ENCODE measurements at places on chromosomes 6 and 20.

GRCh38 chr6:163892824-163893561 is 478.5 kb downstream of the QKI start:
- DNase-seq = no peak

DNA sequence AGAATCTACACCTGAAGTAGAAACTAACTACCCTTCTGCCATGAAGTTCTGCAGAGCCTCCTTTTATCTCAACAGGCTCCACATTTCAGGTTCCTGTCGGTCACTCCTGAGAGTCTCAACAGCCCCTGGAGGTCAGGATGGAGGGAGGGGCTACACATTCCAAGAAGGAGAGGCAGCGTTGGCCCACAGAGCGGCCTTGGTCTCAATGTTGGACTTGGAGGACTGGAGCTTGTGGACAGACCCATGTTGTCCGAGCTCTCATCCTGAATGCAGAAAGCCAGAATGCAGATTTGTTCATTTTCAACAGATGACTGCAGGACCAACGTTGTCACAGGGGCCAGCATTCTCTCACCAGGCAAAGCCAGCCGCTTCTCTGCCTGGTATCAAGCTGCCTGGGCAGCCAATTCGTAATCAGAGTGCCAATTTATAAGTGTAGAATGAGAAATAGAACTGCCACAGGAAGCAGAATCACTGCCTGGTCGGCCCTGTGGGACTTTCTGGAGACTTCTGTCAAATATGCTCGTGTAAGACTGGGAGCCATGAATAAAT is 212.5 kb upstream of the SNX9 start:
- no peak for DNase-seq

DNA sequence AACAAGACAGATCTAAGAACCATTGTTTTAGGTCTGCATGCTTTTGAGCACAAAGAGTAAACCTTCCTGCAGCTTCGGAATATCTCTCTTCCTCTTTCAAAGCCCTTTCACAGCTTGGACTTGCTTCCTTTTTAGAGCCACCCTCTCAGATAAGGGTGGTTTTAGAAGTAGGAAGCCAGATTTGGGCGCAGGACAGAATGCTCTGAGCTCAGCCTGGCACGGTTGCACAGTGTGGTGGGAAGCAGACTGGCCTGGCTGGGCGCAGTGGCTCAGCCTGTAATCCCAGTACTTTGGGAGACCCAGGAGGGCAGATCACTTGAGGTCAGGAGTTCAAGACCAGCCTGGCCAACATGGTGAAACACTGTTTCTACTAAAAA is 35.6 kb upstream of the PNRC1 start:
- DNase-seq = no peak

- DNase-seq = no peak
These were observed 119.1 kb downstream of the CHD6 start for GRCh38 chr20:41499064-41499463.

- no peak for DNase-seq
These were observed 106.3 kb upstream of the GJE1 start for GRCh38 chr6:142026471-142026870.

DNA sequence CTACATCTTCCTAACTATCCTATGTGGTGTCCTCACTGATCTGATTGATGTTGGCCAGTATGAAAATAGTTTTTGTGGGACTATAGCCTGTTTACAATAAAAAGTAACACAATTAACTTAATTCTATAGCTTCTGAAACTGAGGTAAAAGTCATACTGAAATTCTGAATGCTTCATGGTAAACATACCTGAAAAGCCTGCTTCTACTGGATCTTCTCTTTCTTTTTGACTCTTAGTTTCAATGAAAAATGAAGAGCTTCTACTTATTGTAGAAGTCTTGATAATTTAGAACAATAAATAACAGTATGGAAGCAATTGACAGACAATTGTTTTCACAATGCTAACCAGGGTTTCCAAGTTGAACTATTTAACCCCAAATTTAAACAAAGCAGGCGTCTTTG is 383.9 kb upstream of the MMS22L start:
- no peak for DNase-seq

DNA sequence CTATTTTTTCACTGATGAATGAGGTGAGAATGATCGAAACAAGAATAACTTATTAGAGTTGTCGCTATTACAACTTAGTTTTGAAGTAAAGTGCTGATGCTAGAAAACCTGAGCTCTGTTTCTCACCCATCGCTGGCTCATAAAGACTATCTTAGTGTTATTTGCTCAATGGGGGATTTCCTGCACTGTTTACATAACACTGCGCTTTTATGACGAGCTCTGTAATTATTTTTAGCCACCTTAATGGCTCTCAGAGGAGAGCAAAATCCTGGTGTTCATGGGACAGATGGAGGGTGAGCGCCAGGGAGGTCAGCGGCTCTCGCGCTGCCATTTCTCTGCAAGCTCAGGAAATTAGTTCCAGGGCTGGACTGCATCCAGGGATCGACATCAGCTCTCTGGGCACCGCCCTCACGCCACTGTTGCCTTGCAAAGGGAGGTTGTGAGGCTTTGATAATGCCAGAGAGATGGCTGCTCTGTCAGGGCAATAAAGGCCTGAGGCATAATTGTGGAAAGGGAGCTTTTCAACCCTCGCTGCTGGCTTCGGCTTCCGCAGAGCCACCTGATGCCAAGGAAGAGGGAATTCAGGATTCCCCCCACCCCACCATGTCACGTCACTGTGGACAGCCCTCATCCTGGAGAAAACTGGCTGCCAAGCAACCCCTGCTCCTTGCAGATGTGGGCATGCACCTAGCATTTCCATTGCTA is 72.0 kb downstream of the DACT2 start:
- DNase-seq = no peak

DNA sequence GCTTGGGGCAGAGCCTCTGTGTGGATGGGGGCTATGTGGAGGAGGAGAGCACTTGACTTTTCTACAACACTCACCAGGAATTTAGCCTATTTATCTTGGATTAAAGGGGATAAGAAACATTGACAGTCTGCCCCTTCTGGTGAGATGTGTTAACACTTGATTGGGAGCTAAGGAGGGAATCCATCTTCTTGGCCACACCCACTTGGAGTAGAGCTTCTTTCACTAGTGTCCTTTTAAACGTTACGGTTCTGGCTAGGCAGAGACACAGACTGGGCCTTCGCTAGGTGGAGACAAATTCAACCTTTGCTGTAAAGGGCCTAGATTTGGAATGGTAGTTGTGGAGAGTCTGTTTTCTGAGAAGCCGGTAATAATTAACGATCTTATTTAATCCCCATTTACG is 15.5 kb upstream of the TPBG start:
- DNase-seq = no peak

DNA sequence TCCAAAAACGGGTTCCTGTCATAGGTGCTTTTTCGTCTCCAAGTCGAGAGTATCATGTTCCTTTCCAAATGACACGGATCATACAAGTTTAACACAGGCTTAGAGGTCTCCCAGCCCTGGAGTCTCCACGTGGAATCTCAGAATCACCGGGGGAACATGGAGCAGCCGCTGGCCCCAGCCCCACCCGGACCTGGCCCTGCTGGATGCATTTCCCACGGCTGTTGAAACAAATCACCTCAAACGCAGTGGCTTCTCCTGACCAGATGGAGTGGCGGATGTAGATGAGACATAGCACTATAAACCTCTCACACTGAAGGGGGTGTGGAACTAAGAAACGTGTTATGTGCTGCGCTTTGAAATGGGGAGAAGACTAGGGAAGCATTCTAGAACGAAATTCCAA is 70.0 kb upstream of the FRMD1 start:
- no peak for DNase-seq

DNA sequence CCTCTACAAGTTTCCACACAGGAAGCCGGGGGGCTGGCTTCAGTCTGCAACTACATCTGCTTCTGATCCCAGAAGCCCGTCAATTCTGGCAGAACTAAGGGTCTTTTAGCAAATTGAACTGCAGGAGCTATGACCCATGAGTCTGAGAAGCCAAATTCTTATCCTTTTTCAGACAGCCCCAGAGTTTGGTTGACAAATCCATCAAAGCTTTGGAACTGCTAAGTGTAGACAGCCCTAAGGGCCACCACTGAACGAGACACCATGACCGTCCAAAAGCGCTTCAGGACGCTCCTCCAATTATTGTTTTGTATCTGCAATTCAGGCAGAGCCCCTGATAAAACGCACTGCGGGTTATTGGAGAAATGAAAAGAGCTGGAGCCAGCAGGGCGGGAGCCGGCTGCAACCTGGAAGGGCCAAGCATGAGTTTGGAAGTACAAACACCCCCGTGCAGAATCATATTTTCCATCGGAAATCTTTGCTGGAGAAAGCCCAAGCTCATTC is 67.1 kb downstream of the GNAS-AS1 start:
- DNase-seq = no peak

GRCh38 chr6:35243386-35243958 is 16.1 kb upstream of the ZNF76 start:
- no peak for DNase-seq

- DNase-seq = no peak
These were observed 187.5 kb upstream of the PMEPA1 start for GRCh38 chr20:57897156-57897874.

DNA sequence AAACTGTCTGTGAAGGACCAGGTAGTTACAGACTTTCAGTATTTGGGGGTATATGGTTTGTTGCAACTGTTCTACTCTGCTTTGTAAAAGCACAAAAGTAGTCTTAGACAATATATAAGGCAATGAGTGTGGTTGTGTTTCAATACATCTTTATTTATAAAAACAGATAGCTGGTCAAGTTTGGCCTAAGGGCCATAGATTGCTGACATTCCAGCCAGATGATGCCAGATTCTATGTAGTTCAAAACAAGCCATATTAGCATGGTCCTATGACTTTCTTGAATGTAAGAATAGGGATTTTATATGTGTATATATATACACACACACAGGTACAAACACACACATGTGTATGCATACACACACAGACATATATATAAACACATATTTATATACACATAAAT is 201.8 kb downstream of the GRIK2 start:
- DNase-seq = no peak

- no peak for DNase-seq
These were observed 62.0 kb upstream of the PAX1 start for GRCh38 chr20:21643417-21643816.

GRCh38 chr20:20466341-20466879 is 98.5 kb downstream of the INSM1 start:
- no peak for DNase-seq

DNA sequence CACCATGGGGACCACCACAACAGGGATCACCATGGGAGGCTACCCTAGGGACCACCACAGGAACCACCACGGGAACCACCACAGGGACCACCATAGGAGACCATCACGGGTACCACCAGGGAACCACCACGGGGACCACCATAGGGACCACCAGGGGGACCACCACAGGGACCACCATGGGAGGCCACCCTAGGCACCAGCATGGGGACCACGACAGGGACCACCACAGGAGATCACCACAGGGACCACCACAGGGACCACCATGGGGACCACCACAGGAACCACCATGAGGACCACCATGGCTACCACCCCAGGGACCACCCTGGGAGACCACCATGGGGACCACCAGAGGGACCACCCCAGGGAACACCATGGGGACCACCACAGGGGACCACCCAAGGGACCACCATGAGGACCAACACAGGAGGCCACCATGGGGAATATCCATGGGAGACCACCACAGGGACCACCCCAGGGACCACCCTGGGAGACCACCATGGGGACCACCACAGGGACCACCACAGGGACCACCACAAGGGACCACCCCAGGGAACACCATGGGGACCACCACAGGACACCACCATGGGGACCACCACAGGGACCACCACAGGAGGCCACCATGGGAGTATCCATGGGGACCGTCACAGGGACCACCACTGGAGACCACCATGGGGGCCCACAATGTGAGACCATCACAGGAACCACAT is 67.6 kb upstream of the MPC1 start:
- no peak for DNase-seq

- no peak for DNase-seq
These were observed 654 bp downstream of the CST11 start for GRCh38 chr20:23451956-23452487.

DNA sequence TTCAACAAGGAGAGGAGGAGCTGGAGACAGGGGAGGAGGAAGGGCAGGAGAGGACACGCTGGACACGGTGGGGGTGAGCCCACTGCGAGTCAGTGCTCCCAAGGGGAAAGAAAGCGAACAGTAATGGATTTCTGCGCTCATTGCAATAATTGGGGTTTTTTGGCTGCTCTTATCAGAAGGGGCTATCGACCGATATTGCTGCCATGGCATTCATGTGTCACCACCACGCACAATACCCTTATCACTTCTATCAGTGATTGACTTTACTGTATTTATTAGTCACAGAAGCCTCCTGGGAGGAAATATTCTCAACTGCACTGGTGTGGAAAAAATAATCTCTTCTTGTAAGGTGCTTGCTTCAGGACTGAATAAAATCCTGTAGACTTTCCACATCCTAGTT is 55.8 kb downstream of the CEP43 start:
- DNase-seq = no peak

GRCh38 chr20:58984691-58985090 is 3.6 kb downstream of the NELFCD start:
- DNase-seq = no peak

DNA sequence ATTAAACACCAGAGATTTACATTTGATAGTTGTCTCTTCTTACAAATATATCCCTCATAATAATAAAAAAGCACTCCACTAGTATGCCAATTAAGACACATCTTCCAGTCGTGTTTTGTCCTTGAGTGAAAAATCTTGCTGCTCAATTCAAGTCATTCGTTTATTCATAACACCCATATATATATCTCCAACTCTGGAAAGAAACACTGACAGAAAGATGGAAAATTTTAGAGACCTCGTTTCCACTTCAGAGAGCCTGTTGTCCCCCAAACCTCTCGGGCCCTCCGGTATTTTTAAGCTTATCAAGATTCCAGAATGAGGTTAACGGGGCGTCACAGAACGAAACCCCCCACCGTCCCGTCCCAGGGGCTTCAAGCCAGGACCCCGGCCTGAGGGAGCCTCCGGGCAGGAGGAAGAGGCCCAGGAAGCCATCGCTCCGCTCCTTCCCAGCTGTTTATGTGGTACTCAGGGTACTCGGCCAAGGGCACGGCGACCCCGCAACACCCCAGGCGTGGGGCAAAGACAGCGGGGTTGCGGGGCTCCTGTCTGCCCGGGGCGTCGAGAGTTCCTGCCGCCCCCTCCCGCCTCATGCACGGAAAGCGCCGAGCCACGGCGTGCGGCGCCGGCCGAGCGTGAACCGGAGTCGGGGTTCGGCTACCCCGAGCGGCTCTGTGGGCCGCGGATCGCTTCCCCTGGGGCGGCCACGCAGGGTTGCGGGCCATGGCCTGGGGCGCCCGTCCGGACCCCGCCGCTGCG is 623 bp upstream of the SNX9 start:
- no peak for DNase-seq

GRCh38 chr20:3045042-3045815 is 623 bp upstream of the MRPS26 start:
- DNase-seq = peak; percentile 51

DNA sequence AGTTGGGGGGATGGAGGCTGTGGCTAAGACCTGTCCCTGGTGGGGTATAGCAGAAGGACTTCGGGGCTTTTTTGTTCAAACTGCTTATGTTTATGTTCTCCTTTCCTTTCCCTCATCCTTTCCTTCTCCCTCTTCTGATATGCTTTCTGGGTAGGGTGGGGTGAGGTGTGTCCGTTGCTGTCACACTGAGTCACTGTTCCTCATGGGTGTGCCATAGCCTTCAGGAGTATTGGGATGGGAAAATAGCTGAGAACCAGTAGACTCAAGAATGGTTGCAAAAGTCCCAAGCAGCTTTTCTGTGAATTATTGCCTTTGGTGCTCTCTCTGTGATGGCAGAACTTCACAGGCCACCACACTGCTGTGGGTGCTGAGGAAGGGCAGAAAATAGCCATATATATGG is 39.6 kb downstream of the TPD52L1 start:
- DNase-seq = no peak
